Hypothalamus (tissue), 51 donors: ENCODE measurements at places on chromosomes 7 and 10.

DNA sequence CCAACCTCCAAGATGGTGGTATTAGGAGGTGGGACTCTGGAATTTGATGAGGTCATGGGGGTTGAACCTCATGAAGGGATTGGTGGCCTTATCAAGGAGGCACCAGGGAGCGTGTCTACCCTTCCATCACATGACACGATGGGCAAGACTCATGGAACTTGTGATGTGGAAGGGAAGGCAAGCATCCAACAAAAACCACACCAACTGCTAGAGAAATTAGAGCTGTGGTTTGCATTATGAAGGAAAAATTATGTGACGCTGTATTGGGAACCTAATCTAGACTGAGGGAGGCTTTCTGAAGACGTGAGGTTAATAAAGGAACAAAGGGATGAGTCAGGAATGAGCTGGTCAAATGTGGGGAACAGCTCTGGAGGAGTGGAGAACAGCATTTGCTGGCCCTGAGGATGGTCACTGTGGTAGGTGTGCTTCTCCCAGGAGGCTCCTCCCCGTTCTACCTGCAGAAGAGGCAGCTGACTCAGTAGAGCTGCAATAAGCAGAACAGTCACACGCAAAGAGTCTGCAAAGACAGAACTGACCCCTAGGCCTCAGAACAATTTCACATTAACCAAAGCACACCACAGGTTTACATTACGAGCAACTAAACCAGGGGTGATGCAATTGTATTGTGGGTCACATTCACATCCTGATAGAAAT lies 236.6 kb upstream of the GRB10 start:
- no peak for DNase-seq

- DNase-seq: no peak
These were observed 188.5 kb downstream of the TNS3 start for GRCh38 chr7:47393406-47393805.

- DNase-seq: no peak
These were observed 77.2 kb upstream of the CHST15 start for GRCh38 chr10:124170631-124171030.

- no peak for DNase-seq
These were observed 57.8 kb downstream of the TCF7L2 start for GRCh38 chr10:113007821-113008220.

DNA sequence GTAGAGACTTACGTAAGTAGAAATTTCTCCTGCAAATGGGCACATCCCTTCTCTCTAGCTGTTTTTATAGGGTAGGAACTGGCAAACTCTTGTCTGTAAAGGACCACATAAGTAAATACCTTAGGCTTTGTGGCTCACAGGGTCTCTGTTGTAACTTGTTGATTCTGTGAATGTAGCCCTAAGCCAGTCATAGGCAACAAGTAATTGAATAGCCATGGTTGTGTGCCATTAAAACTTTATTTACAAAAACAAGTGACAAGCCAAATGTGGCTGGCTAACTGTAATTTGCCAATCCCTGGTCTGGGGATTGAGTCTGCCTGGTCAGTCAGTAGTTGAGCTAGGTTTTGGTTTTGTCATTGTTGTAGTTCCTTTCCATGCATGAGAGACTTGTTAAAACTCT lies 5.3 kb upstream of the KLF6 start:
- DNase-seq: no peak

GRCh38 chr10:52540479-52540984 lies 226.5 kb downstream of the DKK1 start:
- no peak for DNase-seq

DNA sequence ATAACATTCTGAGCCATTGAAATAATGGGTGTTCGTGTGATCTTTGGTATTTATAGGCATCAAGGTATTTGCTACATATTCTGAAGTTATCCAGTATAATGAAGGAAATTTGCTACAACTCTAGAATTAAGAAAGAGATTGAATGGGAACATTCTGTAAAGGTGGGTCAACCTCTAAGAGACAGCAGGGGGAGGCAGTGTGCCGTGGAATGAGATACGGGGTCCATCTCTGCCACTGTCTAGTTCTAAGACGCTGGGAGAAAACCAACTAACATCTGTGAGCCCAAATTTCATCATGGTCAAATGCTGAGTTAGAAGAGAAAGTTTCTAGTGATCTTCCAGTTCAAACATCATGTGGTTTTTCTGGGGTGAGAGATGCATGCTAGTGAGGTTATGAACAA lies 368.9 kb downstream of the SORCS1 start:
- no peak for DNase-seq

GRCh38 chr7:33446551-33446950 lies 317.2 kb downstream of the BBS9 start:
- DNase-seq: no peak

GRCh38 chr7:98119256-98119918 lies 12.7 kb downstream of the LMTK2 start:
- DNase-seq: no peak

- DNase-seq: no peak
These were observed 121.5 kb downstream of the CRPPA start for GRCh38 chr7:16299853-16300252.

- peak; percentile 7 for DNase-seq
These were observed 267.8 kb upstream of the MYO3A start for GRCh38 chr10:25666276-25666675.

DNA sequence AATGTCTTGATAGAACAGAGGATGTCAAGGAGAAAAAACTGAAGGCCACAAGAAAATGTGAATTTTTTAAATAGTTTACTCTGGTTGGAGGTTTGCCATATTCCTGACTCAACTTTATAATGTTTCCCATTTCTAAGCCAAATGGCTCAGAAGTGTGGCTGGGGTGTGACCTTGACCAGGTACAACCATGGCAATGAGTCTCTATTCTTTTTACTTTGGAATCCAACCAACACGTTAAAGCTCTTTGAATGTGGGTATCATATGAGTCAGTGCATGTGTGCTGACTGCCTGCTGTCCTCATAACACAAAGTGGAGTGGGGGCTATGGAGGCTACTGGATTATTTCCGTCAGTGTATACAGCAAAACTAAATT lies 33.5 kb upstream of the DLD start:
- DNase-seq: no peak

- DNase-seq: no peak
These were observed 57.0 kb downstream of the KAT6B start for GRCh38 chr10:74883428-74883827.

GRCh38 chr10:77832238-77832637 lies 94.3 kb downstream of the DLG5 start:
- no peak for DNase-seq

DNA sequence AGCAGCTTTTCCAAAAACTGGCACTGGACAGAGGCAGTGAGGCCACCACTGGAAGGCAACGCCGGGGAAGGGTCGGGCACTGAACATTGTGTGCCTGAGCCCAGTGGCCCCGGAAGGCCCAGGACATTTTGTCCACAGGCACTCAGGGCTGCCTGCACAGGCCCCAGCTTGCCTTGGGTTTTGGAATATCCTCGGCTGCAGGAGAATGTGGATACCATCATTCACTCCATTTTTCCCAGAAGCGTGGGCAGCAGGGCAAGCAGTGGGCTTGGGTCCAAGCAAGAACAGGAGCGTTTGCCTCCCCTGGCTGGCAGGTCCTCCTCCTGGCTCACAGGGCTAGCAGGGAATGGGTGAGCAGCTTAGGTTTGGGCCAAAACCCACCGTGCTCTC lies 147.4 kb downstream of the EBF3 start:
- no peak for DNase-seq

DNA sequence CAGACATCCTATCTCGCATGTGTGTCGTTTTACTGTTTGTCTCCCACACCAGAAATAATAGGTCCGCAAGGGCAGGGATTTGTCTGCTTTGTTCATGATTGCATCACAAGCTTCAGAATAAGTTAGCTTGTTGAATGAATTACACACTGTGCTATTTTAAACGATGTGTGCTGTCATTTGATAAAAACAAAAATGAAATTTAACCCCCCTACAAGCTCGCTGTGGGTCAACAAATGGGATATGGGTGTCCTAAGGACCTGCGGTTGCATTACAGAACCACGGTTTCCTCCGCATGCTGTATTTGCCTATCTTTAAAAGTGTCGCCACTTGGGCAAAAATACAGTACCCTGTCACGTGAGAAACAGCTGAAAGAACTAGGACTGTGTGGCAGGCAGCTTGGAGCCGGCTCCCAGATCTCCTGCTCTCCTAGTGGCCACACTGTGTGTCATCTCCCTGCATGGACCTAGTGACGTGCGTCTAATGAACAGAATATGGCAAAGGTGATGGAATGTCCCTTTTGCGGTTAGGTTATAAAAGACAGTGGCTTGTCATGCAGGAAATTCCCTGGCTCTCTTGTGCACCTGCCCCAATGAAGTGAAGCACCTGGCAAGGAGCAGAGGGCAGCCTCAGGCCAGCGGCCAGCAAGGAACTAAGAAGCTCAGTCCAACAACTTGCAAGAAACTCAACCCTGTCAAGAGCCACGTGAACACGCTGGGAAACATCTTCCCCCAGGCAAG lies 32.9 kb upstream of the CRYGN start:
- no peak for DNase-seq

DNA sequence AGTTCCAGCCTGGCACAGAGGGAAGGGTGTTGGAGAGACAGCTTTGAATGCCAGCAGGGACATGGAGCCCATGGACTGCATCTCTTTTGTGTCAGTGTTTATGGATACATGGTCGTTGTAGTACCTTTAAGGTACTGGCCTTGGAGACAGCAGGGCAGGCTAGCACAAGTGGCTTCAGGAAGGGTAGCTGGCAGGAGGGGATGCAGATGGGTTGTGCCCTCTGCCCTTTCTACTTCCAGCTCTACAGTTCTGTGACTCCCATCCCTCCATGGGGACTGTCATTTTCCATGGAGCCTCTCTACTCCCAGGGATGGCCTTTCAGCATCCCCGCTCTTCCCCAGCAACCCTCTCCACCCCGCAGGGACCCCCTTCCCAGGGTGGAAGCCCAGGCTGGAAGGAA lies 25.1 kb downstream of the POLL start:
- DNase-seq: no peak

DNA sequence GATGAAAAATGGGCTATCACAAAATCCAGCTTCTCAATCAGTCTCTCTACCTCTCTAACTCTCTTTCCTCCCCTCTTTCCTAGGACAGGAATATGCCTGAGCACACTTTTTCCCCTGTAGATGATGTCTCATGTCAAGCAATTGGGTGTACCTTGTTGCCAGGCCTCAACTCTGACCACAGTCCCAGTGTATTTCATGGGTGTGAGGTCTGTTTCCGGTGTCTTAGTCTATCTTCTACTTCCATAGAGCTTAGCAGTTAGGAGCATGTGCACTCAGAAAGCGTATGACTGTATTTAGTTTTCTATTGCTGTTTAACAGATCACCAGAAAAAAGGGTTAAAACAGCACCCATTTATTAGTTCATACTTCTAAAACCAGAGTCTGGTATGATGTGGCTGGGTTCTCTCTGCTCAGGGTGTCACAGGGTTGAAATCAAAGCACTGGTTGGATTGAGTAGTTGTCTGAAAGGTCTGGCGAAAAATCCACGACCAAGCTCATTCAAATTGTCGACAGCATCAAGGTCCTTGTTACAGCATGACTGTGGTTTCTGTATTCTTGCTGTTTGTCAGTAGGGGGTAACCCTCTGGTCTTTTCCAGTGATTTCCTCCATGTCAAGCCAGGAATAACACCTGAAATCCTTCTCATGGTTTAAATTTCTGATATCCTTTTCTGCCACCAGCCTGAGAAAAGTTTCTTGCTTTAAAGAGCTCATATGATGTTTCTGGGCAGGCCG lies 130.0 kb downstream of the THSD7A start:
- no peak for DNase-seq

- DNase-seq: no peak
These were observed 36.6 kb upstream of the ATP6V0A4 start for GRCh38 chr7:138834583-138834982.

DNA sequence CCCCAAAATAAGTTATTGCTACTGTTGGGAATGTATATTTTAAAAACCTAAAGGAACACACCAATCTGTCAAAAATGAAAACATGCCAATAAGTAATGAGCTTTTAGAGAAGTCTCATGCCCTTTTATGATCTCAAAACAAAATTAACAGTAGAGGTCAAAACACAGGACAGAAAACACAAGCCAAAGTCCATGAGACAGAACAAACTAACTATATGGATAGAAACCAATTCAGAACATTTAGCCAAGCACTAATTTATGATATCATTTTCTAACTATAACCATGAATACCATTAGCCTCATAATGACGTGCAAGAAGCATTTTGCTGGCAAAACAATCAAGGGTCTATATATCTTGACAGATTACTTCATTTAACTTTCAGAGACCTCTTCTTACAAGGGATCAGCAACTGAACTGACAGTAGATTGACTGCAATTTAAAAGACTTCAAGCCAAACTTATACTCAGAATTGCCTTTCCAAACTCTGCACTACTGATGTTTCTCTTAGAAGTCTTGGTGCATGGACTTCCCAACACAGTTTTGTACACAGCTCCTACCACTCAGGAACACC lies 200.9 kb downstream of the DOCK4 start:
- DNase-seq: no peak

DNA sequence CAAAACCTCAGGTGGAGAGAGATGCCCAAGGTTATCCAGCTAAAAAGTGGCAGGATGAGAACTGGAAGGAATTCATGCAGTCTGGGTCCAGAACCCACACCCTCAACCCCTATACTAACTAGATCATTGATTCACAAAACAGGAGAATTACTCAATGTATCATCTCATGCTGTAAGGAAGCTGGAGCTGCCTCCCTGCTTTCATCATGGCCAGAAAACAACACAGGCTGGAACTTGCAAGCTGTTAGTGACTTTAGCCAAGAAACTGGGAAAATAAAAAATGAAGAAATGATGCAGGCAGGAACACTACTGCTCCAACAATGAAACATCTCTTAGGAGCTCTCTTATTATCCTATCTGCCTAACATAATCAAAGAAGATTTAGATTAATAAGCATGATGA lies 619.8 kb upstream of the CELF2 start:
- no peak for DNase-seq

- no peak for DNase-seq
These were observed 6.2 kb upstream of the SMC3 start for GRCh38 chr10:110561292-110561691.

DNA sequence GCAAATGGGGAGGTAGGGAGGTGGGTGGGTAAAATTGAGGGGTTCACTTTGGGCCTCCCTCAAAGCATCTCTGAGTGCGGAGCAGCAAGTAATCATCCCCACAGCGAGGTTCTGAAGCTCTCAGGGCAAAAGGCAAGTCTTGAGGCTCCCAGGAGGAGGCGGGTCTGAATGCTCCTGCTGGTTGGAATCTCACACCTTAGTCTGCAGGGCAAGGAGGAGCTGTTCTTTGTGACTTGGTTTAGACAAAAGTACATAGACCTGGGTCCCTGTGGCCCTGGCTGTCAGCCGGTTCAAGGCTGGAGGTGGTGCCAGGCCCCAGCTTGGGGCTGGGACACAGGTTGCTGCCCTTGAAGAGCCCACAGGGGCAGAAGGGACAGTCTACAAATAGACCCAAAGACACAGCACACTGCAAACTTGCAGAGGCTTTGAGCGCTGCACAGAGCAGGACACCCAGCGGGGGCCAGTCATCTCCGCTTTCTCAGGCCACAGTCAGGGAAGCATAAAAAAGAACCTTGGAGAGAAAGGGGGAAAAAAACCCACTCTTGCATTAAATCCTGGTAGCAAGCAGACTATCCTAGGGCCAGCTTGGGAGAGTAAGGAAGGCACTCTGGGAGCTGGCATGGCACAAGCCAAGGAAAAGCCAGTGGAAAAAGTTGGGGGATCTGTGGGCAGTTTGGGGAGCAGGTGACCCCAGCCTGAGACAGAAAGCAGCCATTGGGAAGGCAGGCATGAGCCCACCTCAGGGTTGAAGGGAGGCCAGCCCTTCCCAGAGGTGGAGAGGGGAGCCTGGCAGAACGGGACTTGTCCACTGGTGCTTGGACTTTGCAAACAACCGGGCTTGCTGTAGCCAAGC lies 926 bp upstream of the C10orf71 start:
- DNase-seq: no peak
